ENCODE measurements at places on chromosomes 16 and 17.

DNA sequence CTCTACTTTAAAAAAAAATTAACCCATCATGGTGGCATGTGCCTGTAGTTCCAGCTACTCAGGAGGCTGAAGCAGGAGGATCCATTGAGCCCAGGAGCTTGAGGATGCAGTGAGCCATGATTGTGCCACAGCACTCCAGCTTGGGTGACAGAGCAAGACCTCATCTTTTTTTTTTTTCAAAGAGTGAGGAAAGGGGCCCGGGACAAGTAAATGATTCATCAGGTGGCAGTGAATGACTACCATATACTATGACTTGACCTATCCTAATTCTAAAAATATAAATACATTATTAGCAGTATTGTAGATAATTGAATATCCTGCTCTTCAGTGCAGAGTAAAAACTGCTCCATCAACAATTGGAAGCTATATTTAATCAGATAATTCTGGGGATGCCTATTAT is 55.3 kb downstream of the CLUH start:
- H3K27ac ChIP-seq = no peak overlapping the region
- no peak for DNase-seq
- no peak overlapping the region for H3K4me3 ChIP-seq

- H3K27me3 ChIP-seq = no peaks in the 10 kb centered on the region
- H3K4me3 ChIP-seq = no peak overlapping the region
- H3K27ac ChIP-seq = no peak overlapping the region
- H3K4me1 ChIP-seq = no peaks in the 10 kb centered on the region
Observed at GRCh38 chr17:62309396-62309795, 71.0 kb upstream of the EFCAB3 start.

- peak; percentile 62 for DNase-seq
- H3K36me3 ChIP-seq = peaks cover 3% of the 10 kb centered on the region
- peaks cover 14% of the 10 kb centered on the region for H3K4me1 ChIP-seq
- no peak overlapping the region for H3K4me3 ChIP-seq
- no peaks in the 10 kb centered on the region for H3K27me3 ChIP-seq
- peak overlapping the region; percentile 74 for H3K27ac ChIP-seq
Observed at GRCh38 chr17:61997664-61998063, 67.4 kb downstream of the MED13 start.

DNA sequence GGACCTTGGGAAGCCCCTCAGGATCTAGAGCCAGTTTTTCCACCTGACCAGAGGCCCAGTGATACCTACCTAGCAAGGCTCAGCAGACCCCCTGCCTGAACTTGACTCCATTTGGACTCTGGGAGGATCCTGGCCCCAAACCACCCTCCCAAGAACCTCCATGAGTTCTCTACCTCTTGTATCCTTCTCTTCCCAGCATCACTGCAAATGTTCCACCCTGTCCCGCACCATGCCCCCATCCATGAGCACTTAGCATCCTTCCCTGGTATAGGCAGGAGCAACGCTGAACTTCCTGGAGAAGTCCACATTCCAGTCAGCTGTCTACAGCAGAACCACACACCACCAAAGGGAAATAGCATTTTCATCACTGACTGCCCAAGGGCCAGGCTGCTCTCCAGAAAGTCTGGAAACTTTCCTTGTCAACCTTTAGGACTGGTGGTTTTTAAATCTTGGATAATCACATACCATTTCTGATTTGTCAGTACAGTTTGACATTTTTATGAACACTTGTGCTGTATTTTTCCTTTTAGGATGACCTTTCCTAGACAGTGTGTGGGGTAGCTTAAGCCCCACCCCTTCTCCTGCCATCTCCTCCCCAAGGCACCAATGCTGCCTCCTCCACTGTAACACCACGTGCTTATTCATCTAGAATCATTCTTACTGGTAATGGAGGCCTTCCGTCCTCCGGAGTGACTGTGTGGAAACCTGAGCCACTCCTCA is 13.9 kb downstream of the EIF4A3 start:
- no peak overlapping the region for H3K4me3 ChIP-seq
- DNase-seq = no peak
- no peaks in the 10 kb centered on the region for H3K4me1 ChIP-seq
- H3K36me3 ChIP-seq = peaks cover 38% of the 10 kb centered on the region
- H3K27ac ChIP-seq = no peak overlapping the region
- no peaks in the 10 kb centered on the region for H3K27me3 ChIP-seq

DNA sequence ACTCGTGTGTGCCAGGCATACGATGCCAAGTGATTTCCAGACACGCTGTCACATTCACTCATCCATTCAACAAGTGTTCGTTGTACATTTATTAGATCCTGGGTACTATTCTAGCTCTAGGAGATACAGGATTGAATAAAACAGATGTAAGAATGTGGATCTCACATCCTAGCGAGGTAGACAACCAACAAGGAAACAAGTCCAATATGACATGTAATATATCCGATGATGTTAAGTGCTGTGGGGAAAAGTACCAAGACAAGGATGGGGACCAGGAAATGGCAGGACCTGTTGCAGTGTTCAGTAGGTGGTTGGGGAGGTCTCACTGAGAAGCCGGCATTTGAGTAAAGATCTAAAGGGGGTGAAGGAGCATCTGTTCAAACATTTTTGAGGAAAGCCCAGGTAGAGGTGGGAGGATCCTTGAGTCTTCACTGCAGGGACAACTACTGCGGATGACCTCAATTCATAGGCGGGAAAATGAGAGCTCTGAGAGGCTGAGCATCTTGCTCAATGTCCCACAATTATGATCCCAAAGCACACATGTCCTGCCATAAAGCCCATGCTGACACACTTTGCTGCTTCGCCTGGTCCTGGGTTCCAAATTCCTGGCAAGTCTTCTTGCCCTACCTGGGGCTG is 129.4 kb downstream of the ASIC2 start:
- no peaks in the 10 kb centered on the region for H3K4me1 ChIP-seq
- no peaks in the 10 kb centered on the region for H3K36me3 ChIP-seq
- DNase-seq = no peak
- H3K4me3 ChIP-seq = no peak overlapping the region

- H3K4me1 ChIP-seq = no peaks in the 10 kb centered on the region
- no peak overlapping the region for H3K4me3 ChIP-seq
- no peaks in the 10 kb centered on the region for H3K27me3 ChIP-seq
Observed at GRCh38 chr17:68861602-68862001, 93.6 kb downstream of the ABCA8 start.

Data from astrocyte (in vitro differentiated cells and primary cell).